ENCODE measurements at places on chromosomes 2 and 18.

DNA sequence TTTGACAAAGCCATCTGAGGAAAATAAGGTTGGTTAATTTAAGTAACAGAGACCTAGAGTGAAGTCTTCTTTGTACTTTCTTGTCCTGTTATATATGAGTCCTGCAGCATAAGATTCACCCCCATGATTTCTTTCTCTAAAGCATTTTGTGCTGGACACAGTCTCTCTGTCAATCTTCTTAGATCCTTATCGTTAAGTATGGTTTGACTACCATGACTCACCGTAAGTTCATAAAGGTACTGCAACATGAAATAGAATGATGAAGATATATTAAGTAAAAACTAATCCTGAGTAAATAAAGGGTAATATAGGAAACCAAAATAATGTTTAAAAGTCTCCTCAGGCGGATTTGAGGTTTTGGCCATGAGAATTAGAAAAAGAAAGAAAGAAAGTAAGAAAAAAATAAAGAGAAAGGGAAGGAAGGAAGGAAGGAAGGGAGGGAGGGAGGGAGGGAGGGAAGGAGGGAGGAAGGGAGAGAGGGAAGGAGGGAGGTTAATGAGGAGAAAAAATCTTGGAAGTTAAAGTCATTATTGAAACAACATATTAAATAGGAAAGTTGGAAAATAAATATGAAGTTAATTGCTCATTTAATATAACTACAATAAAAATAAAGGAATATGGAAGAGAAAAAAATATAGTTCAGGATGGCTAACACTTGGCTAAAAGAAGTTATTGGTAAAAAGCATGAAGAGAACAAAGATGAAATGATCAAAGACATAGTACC lies 980.3 kb upstream of the CDH2 start:
- no peak for DNase-seq

GRCh38 chr18:63508596-63508995 lies 31.8 kb downstream of the SERPINB5 start:
- DNase-seq, result no peak

GRCh38 chr2:201618744-201619662 lies 24.3 kb downstream of the TMEM237 start:
- no peak for DNase-seq

DNA sequence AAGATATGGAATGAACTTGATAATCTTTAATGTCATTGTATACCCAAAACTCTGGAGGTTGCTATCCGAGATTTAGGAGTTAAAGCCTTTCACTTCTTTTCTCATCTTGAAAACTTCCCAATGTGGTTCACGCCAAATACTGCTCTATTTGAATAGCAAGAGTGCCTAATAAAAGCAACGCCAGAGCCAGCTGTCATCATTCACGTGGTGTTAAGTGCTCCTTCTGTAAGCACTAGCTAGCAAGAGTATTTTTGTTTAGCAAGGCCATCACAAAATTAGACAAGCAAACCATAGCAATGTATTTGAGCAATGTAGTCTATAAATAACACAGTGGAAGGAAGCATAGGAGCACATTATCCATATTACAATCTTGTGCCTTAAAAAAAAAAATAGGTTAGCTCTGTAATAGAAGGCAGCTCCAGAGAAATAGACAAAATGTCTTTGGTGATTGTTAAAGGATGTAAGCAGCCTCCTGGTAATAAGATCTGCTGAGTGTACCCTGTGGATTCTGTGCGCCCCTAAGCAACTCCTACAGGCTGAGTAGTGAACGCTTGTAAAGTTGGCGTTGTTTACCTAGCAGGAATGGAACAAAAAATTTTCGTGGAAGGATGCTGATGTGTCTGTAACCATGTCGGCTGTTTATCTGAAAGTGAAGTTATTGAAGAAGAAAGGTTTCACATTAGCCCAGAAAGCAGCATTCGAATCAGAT lies 518.0 kb downstream of the CNTNAP5 start:
- DNase-seq, result no peak

DNA sequence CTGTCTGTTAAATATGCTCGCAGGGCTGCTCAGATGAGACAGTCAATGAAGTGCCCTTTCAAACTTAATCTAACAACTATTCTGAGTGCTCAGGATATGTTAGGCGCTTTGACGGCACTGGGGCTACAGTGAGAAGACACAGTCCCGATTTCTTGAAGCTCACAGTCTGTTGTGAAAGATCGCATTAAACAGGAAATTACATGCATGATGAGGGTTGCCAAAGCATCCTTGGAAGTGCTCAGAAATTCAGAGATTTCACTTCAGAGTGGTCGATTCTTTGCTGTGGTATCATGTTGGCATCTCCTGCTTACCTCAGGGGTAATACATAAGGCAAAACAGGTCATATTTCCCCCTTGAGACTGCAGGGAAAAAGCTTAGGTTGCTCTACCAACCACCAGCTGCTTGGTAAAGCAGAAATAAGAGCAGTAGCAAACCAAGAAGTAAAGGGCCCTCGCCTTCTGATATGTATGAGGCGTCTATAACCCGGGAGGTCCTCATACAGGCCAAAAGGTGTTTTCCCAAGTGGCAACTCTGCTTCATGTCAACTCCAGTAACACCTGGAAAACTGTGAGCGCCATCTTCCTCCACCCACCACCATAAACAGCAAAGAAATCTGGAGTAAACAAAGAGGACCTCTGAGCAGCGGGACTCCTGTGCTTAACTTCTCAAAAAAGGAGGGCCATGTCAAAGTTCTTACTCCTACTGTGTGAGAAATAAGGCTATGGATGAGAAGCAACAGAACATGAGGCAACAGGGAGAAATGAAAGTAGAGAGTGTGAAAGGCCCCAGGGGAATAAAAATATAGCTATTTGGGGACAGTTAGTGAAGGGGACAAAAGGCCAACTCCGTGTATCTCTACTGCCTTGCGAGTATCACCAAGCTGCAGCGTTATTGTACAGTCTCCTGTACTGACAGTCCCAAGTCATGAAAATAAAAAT lies 79.3 kb downstream of the CLHC1 start:
- DNase-seq, result no peak

- no peak for DNase-seq
Measured at GRCh38 chr18:58861861-58862301, 2.8 kb upstream of the ZNF532 start.

DNA sequence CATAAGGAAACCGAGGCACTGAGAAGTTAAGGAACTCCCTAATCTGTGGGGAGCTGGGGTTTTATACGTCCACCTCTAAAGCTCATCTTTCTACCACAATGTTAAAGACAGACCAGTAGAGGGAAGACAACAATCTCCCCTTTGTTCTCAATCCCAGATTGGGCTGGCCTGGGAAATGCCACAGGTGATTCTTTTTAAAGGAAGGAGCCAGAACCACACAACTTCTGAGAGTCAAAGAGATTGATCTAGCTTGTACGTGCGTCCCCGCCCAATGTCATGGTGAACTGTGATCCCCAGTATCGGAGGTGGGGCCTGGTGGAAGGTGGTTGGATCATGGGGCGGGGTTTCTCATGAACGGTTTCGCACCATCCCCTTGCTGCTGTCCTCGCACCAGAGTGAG lies 81.8 kb upstream of the LCLAT1 start:
- DNase-seq, result no peak

- no peak for DNase-seq
Measured at GRCh38 chr2:202432776-202433175, 56.6 kb downstream of the BMPR2 start.

DNA sequence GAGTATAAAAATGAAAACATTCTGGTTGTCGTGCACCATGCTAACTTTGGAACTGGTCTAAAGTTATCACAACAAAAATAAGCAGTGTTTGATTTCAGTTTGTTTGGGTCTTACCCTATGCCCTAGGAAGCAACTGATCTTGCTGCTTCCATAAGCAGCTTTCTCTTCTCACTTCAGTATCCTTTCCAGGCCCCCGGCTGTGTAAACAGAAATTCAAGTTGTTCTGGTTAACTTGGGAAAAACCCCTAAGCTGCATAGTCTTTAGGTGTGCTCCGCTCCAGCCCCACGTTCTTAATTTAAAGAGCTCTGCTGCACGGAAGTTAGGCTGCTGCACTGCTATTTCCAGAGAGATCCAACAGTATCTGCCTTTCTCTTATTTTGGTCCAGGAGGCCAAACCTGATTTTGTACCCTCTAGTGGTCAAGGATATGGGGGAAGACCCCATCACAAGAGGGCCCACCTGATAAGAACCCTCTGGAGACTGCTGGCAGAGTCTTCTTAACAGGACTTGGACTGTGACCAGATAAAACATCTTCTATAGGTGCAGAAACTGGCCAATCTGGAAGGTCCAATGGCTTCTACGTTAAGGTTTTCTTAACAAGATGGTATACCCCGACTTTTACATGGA lies 69.1 kb downstream of the FEZ2 start:
- no peak for DNase-seq

- DNase-seq, result no peak
Measured at GRCh38 chr2:176535467-176536113, 266.3 kb downstream of the MTX2 start.

- no peak for DNase-seq
Measured at GRCh38 chr18:27838225-27838624, 338.7 kb downstream of the CDH2 start.

- DNase-seq, result no peak
Measured at GRCh38 chr2:134079373-134079772, 174.5 kb upstream of the MGAT5 start.

GRCh38 chr2:205656941-205657340 lies 25.4 kb upstream of the NRP2 start:
- DNase-seq, result no peak

GRCh38 chr2:53933329-53933728 lies 37.5 kb downstream of the PSME4 start:
- no peak for DNase-seq

GRCh38 chr18:79877163-79878091 lies 74.0 kb downstream of the SLC66A2 start:
- no peak for DNase-seq

DNA sequence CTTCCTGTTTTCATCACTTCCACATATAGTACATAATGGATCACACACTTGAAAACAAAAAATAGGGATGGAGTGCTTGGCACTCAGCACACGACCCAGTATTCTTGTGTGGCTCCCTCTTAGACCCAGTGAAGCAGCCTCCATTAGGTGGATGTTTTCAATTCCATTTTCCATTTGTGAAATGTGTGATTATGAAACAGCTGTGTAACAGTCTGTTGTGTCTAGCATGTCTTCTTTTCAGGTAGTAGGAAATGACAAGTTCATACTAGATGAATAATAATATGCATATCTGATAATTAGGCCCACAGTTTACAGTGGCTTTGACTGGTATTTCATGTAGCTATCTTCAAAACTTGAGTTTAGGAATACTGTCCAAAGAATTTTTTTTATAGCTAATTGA lies 35.5 kb downstream of the EML6 start:
- no peak for DNase-seq

- no peak for DNase-seq
Measured at GRCh38 chr2:237514474-237515130, 27.6 kb downstream of the MLPH start.

GRCh38 chr2:73031725-73032701 lies 39.5 kb downstream of the SFXN5 start:
- no peak for DNase-seq

DNA sequence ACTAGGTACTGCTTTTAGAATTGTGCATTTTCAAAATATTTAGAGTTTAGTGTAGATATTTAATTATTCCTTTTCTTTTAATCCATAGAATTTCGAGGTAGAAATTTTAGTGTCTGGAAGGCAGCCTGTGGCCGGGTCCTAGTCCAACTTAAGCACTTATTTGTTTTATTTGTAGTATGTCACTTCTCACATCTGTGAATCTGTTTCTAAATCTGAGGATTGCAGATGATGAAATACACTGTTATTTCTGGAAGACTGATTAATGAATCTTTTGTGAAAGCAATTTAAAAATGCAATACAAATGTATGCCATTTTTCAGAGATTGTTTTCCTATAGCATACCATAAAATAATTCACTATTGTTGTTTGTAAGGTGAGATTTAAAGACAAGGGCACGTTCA lies 483.9 kb upstream of the TRIB2 start:
- no peak for DNase-seq
